Activated CD4-positive, alpha-beta T cell treated with anti-CD3 and anti-CD28 coated beads for 24 hours (primary cell): ENCODE measurements at places on chromosomes 2 and 18.

DNA sequence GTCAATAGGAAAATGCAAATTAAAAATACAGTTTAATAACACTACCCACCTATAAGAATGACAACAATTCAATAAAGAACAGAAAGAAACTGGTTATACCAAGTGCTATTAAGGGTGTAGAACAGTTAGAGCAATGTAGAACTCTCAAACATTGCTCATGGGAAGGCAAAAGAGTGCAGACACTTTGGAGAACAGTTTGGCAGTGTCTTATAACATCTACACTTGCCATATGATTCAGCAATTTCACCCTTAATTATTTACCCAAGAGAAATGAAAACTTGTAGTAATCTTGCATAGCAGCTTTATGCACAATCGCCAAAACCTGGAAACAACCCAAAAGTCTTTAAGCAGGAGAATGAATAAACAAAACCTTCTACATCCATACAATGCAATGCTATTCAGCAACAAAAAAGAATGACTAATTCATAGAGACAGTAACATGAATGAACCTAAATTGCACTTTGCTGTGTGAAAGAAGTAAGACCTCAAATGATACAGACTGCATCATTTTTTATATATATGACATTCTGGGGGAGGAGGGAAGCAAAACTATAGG lies 455.2 kb downstream of the THSD7B start:
- no peak for DNase-seq

DNA sequence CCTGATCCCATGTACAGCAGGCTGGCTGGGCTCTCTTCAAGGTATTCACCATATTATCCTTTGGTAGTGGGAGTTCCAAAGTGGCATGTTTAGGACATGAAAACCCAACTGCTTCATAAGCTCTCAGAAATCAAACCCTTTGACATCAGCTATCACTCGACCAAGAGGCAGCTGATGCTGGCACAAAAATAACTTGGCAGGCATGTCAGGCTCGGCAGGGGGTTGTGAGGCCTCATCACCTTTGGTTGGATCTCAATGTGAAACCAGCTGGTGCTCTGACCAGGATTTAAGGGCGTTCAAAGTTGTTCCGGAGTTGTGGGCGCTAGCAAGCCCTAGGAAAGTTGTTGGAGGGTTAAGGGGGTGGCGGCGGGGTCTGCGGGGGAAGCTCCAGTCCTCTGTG lies 171.9 kb downstream of the FHOD3 start:
- no peak for DNase-seq

GRCh38 chr2:96962567-96963203 lies 23.7 kb downstream of the FAM178B start:
- DNase-seq: peak; percentile 30

DNA sequence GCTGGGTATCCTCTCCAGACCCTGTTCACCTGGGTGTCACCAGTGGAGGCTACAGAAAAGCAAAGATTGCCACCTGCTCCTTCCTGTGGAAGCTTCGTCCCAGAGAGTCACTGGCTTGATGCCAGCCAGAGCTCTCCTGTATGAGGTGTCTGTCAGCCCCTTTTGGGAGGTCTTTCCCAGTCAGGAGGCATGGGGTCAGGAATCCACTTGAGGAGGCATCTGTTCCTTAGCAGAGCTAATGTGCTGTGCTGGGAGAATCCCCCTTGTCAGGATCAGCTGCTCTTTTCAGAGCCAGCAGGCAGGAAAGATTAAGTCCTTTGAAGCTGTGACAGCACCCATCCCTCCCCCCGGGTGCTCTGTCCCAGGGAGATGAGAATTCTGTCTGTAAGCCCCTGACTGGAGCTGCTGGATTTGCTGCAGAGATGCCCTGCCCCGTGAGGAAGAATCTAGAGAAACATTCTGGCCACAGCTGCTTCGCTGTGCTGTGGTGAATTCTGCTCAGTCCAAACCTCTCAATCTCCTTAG lies 121.8 kb downstream of the GPR39 start:
- DNase-seq: no peak

GRCh38 chr2:191845876-191846514 lies 893 bp downstream of the CAVIN2 start:
- DNase-seq: no peak

GRCh38 chr2:215920244-215921100 lies 92.9 kb downstream of the MREG start:
- peak; percentile 22 for DNase-seq

DNA sequence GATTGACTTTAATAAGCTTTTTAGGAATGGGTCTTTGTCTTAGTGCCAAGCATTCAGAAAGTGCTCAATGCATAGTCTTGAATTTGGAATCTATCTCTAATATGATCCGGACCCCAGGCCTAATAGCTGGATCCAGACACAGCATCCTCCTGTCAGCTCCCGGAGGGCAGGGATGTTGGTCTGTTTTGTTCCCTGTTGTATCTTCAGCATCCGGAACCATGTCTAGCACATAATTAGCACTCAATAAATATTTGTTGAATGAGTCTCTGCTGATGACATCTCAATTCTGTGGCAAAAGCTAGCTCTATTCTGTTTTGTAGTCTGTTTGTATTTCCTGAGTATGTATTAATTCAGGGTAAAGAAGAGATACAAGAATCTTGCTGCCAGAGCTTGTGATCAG lies 169.1 kb downstream of the DCDC2C start:
- no peak for DNase-seq

DNA sequence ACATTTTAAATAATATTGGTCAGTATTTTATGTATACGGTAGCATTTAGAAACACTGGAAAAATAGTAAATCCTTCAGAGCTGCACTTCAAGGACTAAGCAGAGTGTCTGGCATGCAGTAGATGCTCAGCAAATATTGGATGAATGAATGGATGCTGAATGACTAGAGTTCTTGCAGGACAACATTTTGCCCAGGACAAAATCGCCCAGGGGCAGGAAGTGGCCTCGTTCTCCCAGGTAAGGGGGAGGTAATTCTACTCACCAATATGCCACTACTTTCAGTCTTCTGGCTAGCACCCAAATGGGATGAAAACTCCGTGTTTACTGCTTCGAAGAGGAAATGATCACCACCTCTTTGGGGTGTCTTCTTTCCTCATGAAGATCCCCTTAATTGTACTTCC lies 4.0 kb upstream of the DGUOK start:
- no peak for DNase-seq

GRCh38 chr2:30900381-30900780 lies 93.1 kb upstream of the CAPN13 start:
- DNase-seq: no peak

GRCh38 chr18:59959606-59960005 lies 59.8 kb downstream of the PMAIP1 start:
- no peak for DNase-seq

DNA sequence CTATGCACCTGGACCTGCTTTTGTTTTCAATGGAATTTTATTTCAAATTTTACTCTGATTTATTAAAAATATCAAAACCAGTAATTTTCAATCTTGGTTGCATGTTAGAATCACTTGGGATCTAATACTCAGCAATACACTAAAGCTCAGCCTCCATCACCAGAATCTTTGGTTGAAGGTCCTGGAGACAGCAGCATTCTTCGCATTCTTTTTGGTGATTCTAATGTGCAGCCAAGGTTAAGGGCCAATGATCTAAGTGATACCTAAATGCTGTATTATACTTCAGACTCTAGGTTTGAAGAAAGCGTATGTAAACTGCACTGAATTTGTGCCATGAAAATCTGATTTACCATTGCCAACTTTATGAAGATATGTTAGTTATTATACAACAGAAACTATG lies 493.1 kb downstream of the XIRP2 start:
- no peak for DNase-seq
